Calu3 (cell line): ENCODE measurements at places on chromosomes 2 and 18. TPM values are rescaled to one million over a fixed set of nuclear protein-coding genes. Genes with fewer than 3 reads are reported as not detected.

DNA sequence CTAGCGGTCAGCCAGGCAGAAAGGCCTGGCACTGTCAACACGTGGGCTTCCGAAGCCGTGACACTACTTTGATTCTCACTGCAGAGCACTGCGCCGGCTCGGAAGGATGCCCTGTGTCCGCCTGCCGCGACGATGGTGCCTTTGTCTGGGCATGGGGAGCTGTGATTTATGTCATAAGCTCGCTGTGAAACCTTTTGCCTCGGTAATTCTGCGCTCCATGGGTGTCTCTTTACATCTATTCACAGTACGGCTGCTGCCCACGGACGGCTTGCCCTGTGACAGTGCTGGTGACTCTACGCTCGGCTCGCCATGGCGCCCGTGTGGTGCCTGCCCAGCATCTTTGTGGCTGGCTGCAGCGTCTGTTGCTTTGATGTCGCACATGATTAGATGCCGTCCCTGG is 43.1 kb upstream of the GBX2 start:
- DNase-seq = no peak

GRCh38 chr2:110752871-110753270 is 20.5 kb downstream of the ACOXL start:
- DNase-seq = no peak

DNA sequence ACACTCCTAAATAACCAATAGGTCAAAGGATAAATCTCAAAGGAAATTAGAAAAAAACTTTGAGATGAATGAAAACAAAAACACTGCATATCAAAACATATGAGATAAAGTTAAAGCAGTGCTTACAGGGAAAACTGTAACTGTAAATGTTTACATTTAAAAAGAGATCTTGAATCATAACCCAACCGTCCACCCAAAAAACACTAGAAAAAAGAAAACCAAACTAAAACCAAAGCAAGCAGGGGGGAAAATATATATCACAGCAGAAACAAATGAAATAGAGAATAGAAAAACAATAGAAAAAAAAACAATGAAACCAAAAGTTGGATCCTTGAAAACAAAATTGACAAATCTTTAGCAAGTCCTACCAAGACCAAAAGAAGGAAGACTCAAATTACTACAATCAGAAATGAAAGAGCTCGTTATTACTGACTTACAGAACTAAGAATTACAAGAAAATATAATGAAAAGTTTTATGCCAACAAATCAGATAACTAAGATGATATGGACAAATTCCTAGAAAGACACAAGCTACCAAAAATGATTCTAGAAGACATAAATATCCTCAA is 65.6 kb downstream of the TLK1 start:
- no peak for DNase-seq

DNA sequence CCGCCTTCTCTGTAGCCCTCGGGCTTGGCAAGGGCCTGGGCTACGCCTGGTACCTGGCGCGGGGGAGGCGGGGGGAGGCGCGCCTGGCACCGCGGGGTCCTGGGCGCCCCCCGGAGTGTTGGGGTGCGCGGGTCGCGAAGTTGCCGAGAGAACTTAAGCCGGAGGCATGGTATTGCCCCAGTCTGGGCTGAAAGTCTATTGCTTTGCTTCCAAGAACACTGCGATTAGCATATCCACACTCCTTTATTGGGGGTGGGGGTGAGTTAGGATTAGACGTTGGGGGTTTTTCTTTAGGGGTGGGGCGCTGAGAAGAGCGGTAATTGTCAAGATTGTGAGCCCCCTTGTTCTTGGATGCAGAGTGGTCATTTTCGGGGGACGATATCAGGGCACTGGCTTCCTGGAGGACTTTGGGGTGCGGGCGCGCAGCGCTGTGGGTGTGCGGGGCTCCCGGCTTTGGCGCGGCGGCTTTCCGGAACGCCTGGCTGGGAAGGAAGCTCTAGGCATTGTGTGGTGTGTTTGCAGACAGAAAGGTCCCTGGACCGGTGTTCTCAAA is 798 bp downstream of the TANC1 start:
- no peak for DNase-seq

GRCh38 chr2:120898961-120899750 is 163.5 kb downstream of the GLI2 start:
- no peak for DNase-seq

Gene SNED1
- 0.76 and 0.86 TPM in 2 replicates for total RNA-seq

Gene IL1RN
- 19.4 and 55.8 TPM in 2 replicates for total RNA-seq

Gene DOK6
- total RNA-seq = not detected in 2 replicates

Gene INHBB
- total RNA-seq = not detected in 2 replicates
